ENCODE measurements at places on chromosomes 5 and 9.

DNA sequence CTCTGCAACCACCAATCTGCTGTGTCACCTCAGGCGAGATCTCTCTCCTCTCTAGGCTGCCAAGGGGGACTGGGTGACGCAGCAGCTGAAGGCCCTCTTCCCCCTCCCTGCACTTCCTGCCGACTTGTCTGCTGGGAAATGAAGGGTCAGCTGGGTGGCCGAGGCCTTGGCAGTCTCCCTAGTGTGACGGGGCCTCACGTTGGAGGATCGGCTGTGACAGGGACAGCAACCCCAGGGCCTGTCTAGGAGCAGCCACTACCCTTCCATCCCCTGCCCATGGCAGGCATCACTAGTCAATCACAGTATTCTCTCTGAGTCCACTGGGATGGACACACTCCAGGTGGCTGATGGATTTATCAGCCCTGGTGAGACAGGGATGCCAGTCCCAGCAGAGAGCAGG is 107.3 kb upstream of the SARDH start:
- DNase-seq, result peak; percentile 52

DNA sequence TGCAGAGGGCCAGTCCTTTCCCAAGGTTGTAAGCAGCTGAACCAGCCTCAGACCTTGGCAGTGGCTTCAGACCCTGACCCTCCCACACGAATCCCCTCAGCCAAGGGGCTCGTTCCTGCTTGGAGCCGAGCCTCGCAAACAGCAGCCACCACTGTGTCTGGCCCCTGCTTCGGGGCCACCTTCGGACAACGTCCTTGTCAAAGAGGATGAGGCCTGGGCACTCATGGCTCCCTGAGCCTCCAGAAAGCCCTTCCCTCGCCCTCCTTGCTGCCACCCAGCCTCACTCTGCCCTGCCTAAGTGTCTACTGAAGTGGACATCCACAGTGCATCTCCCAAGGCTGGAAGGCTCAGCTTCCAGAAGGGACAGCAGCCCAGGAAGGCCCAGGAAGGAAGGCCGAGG is 161.7 kb downstream of the OLFM1 start:
- DNase-seq, result no peak

- DNase-seq, result no peak
These were observed 20.3 kb upstream of the SH3RF2 start for GRCh38 chr5:145915970-145916638.

DNA sequence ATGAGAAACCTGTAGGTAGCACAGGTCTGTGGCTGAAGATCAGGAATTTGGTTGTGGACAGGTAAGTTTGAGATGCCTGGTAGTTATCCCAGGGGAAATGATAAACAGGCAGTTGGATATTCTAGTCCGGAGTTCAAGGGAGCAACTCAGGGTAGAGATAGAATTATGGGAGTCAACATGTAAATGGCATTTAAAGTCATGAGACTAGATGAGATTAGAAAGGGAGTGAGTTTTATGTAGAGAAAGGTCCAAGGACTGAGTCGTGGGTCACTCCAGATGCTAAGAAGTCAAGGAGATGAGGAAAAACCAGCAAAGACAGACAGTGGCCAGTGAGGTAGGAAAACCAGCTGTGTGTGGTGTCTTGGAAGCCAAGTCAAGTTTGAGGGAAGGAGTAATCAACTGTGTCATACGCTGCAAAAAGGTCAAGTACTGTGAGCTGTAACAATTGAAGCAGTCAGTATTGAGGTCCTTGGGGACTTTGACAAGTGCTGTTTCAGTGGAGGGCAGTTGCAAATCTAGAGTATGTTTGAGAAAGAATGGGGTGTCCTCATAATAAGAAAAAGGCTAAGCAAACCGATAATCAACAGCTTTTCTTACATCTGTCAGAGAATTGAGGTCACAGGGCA is 18.2 kb downstream of the GNPDA1 start:
- no peak for DNase-seq

DNA sequence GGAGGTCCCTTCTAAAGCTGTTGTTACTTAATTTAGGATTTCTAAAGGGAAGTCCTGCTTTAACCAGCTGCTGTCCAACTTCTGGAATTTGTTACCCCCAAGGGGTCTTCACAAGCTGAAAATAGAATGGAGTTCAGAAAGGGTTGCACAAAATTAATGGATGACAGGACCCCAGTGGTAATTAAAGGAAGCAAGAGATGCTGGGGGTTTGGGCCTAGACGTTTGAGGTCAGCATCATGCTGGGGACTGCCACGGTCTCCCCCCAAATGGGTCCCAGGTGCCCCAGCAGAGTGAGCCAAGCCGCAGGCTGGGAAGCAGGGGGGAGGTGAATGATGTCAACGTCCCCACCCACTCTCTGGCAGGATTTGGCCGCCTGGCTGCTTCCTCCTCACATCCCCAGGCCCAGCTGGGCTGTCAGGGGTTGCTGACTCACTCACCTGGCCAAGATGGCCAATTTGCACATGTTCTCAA is 97.5 kb upstream of the ARAP3 start:
- no peak for DNase-seq

- DNase-seq, result no peak
These were observed 6.9 kb downstream of the PLPP7 start for GRCh38 chr9:131296460-131296859.
